GM13977 (cell line): ENCODE measurements at places on chromosomes 6 and 20.

- no peak for DNase-seq
Observed at GRCh38 chr6:3797231-3798054, 45.9 kb upstream of the PXDC1 start.

- no peak for DNase-seq
Observed at GRCh38 chr6:69138148-69138547, 503.1 kb downstream of the ADGRB3 start.

GRCh38 chr6:138765896-138766655 lies 7.5 kb upstream of the CCDC28A start:
- peak; percentile 46 for DNase-seq

- DNase-seq, result no peak
Observed at GRCh38 chr6:140844167-140844566, 1288.6 kb upstream of the GJE1 start.

- DNase-seq, result no peak
Observed at GRCh38 chr6:6701864-6702263, 113.3 kb downstream of the LY86 start.

GRCh38 chr6:90468080-90468479 lies 118.8 kb downstream of the MAP3K7 start:
- DNase-seq, result no peak

- DNase-seq, result no peak
Observed at GRCh38 chr6:43962458-43962857, 164.8 kb downstream of the MRPL14 start.

GRCh38 chr20:11922561-11922960 lies 4.9 kb downstream of the BTBD3 start:
- DNase-seq, result no peak

DNA sequence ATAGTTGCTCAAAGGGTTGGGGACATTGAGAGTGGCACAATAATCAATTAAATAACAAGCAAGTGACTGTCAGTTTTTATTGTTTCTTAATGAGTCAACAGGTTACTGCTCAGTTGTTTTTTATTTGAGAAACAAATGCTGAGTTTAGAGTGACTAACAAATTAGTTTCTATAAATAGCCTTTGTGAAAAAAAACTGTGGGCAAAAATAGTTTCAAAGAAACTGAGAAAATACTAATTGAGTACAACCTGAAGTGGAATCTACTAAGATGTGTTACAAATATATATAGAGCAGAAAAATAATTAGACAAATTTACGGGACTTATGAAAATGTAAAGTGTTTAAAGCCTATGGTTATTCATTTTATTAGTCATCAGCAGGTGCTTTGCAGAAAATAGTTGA lies 22.3 kb downstream of the BEND6 start:
- no peak for DNase-seq

- DNase-seq, result peak; percentile 62
Observed at GRCh38 chr20:20668639-20669038, 43.8 kb downstream of the RALGAPA2 start.

- peak; percentile 97 for DNase-seq
Observed at GRCh38 chr6:41072836-41073202, at the start of gene NFYA. Gene NFYA (plus strand): TSS chr6:41072974. CDS start chr6:41079090, 6,116 bp downstream.

GRCh38 chr6:104409913-104410312 lies 449.8 kb downstream of the HACE1 start:
- DNase-seq, result no peak

GRCh38 chr6:99350573-99350972 lies 1.1 kb upstream of the FAXC start:
- DNase-seq, result no peak

GRCh38 chr6:163398115-163398514 lies 16.4 kb upstream of the QKI start:
- DNase-seq, result no peak

- DNase-seq, result no peak
Observed at GRCh38 chr6:52209770-52210169, 23.6 kb downstream of the IL17A start.

GRCh38 chr6:105045526-105045925 lies 88.6 kb downstream of the LIN28B start:
- no peak for DNase-seq

GRCh38 chr6:89310929-89311328 lies 4.2 kb downstream of the GABRR2 start:
- no peak for DNase-seq

GRCh38 chr6:31270788-31271640 lies 878 bp downstream of the HLA-C start:
- DNase-seq, result peak; percentile 17

DNA sequence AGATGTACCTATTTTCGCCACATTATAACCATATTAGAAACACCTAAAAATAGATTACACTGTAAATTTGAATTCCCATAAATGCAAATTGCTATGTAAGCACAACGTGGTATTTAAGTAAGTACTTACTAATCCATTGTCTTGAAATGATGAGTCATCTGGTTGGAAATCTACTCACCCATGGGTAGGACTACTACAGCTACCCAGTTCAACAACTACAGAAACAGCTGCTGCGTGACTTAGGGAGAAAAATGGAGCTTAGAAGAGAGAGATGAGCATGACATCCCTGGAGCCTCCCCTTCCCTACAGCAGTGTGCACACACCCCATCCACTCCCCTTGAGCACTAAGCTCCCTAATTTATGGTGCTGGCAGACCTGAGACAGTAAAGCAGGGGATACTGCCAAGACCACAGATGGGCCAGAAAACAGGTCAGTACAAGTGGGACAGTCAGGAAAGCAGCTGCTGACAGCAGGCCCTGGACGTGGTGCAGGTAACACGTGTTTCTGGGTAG lies 26.9 kb downstream of the RRAGD start:
- DNase-seq, result no peak

GRCh38 chr6:15309611-15310283 lies 63.9 kb downstream of the JARID2 start:
- no peak for DNase-seq

DNA sequence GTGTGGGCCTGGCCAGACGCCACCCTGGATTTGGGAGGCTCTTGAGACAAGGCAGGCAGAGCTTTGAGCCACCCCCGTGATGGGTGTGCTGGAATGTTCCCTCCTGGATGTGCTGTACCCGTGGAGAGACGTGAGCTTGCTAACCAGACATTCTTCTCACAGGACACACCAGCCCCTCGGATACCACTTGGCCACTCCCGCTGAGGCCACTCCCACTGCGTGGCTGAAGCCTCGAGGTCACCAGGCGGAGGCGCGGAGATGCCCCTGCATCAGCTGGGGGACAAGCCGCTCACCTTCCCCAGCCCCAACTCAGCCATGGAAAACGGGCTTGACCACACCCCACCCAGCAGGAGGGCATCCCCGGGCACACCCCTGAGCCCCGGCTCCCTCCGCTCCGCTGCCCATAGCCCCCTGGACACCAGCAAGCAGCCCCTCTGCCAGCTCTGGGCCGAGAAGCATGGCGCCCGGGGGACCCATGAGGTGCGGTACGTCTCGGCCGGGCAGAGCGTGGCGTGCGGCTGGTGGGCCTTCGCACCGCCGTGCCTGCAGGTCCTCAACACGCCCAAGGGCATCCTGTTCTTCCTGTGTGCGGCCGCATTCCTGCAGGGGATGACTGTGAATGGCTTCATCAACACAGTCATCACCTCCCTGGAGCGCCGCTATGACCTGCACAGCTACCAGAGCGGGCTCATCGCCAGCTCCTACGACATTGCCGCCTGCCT lies 14.1 kb downstream of the SLCO4A1 start:
- DNase-seq, result no peak

DNA sequence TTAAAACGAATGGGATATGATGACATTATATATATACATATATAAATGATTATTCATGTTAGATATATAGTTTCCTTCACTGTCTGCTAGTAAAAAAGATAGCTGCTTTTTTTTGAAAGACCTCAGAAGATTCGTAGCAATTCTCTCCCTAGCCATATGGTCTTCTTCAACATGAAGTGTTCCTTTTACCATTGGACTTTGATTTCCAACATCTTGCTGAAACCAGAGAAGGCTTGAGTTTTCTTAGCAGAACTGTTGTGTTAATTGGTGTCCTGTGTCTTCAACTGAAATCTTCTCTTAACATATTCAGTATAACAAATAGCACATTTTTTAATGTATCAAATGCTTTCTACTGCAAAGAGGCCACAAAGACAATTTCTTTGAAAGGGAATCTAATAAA lies 55.3 kb downstream of the FNDC1 start:
- DNase-seq, result no peak

DNA sequence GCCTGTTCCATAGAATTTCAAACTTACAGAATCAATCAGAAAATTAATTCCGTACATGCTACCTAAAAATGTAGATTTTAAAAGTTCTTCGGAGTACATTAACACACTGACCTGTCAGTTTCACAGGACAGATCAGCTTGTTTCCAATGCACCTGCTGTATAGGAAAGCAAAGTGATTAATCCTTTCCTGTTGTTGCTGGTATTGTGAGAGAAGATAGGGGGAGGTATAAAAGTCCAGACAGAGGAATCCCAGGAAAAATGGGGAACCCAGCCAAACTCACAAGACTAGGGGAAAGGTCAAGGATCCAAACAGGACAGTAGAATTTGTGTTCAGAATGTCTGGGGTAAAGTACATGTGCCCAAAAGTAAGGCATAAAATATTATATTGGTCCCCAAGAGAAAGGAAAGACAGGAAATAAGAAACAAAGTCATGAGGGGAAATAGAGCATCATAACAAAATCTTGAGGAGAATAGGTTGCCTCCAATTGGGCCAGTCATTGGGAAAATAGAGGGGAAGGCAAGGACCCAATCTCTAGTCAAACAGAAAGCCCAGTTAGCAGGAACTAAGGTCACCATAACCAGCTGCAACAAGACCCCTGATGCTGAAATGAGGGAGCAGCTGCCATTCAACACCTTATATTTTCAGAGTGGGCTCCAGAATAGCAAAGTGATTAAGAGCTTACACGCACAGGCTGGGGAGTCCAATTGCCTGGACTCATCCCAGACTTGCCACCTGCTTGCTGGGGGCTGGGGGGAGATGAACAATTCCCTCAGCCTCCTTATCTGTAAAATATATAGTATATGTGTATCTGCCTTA lies 10.3 kb downstream of the FILIP1 start:
- no peak for DNase-seq

- DNase-seq, result no peak
Observed at GRCh38 chr6:87722540-87723169, 20.6 kb upstream of the AKIRIN2 start.

DNA sequence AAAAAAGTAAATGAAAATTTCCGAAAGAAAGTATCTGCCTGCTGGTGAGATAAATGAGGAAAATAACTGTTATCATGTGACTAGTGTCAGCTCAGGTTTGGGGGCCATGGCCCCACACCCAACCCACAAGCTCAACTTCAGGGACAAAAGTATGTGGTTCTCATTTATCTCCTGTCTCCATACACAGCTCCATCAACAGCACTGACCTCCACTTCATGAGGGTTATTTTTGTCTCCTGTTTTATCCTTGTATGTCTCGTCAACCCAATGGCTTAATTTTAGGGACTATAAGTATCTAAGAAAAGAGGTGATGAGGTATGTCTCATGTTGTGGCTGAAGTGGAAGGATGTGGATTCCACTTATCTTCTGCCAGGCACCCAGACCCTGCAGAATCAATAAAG lies 271.6 kb upstream of the RIN2 start:
- DNase-seq, result no peak

DNA sequence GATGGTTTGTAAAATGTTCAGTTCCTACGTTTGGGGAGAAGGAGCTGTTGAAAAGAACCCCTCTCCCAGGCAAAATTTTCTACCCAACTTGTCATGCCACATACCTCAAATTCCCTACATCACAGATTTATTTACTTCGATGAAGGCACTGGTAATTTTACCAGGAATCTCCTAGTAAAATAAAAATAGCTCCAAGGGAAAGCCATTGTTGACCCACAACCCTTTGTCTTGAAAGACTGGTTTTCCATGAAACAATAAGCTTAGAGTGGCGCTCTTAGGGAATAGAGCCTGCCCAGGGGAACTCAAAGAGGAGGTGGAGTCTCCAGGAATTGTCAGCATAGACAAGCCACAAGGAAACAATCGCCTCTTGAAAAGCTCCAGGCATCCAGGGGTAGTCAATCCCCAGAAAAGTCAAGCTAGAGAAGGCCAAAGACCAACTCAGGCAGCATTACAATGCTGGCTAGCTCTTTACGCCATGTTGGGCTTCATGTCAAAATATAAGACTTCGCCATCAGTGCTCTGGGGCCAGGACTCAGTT lies 99.2 kb upstream of the RREB1 start:
- no peak for DNase-seq

DNA sequence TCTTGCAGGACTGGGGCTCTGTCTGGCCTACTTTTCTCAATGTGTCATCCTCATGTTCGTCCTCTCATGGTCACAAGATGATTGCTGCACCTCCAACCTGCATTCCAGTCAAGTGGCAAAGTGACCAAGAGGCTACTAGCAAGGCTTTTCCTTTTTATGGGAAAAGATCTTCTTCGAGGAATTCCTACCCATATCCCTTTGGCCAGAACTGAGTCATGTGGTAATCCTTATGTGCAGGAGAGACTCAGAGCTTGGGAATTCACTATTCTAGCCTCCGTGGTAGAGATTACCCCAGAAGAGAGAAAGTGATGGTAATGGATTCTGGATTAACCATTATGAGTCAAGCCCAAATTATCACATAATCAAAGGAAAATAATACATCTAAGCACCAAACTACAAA lies 162.7 kb downstream of the KCNQ5 start:
- DNase-seq, result no peak

GRCh38 chr6:110359556-110359955 lies 1.4 kb upstream of the METTL24 start:
- DNase-seq, result no peak

GRCh38 chr6:30883685-30884520 lies at the start of gene DDR1:
Gene DDR1 (plus strand): TSS chr6:30884519. CDS start chr6:30888730, 4,211 bp downstream.
- peak; percentile 89 for DNase-seq

GRCh38 chr6:170279977-170280688 lies 10.7 kb downstream of the DLL1 start:
- DNase-seq, result peak; percentile 83

- no peak for DNase-seq
Observed at GRCh38 chr6:2976060-2976459, 4.7 kb upstream of the SERPINB6 start.

DNA sequence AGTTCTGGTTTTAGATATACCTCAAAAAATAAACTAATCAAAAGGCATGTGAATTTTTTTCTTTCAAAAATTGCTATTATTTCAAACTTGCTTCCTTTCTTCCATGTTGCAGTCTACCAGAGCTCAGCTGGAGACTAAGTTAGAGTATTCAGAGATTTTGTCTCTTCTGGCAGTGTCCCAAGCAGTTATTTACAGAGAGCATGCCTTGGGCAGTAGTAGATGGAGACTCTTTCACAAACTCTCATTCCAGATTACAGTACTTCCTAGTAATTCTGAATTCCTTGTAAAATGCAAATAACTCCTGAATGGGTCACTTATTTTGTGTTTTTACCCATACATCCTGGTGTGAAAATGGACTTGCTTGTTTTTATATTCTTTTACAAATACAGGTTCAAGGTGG lies 703.4 kb downstream of the EPHA7 start:
- DNase-seq, result no peak

DNA sequence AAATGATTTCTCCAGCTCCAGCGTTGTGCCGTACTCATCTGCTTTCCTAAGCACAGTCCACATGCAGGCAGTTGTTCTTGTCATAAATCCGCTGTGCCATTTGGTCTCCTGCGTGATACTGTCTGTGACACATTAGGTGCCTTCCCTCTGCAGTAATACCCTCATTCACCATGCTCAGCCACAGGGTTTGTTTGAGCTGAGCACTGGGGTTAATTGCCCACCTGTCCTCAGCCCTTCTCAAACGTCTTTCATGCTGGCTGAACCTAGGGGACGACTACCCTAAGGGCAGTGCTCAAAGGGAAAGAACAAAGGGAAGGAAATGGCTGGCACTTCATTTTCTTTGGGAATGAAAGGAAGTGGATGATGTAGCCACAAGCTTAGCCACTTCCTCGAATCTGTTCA lies 64.2 kb upstream of the MYLIP start:
- no peak for DNase-seq
